ENCODE measurements at places on chromosomes 3 and 15.

GRCh38 chr3:49813497-49814174 is at the start of gene UBA7:
TSS of gene UBA7 (minus strand) at chr3:49813953. CDS start at chr3:49813787, 166 bp downstream.
- DNase-seq = no peak

- no peak for DNase-seq
Measured at GRCh38 chr3:51879937-51880336, 4.5 kb upstream of the IQCF5 start.

GRCh38 chr3:148307443-148307843 is 390.3 kb upstream of the AGTR1 start:
- no peak for DNase-seq

DNA sequence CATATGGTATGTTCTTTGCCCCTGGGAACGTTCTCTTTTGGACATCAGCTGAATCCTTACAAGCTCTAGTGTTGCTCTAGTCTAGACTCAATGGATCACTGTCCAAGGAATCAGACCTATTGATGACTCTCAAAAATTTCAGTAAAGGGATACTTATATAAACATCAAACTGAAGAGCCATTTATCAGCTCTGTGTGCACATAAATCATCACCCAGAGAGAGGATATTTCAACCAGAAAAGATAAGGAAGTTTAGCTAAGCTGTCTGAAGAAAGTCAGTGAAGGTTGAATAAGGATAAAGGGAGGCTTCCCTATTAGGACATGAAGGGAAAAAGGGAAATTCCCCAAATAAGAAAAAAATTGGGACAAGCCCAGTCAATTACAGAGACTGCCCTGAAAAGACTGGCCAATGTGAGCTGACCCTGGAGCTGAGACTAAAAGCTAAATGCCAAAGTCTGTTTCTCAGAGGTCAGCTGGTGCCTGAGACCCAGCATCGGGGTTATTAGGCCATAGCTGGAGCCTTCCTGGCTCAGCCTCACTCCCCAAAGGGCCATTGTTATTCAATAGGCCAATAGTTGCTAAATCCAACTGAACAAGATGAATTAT is 424.1 kb upstream of the THBS1 start:
- DNase-seq = no peak

DNA sequence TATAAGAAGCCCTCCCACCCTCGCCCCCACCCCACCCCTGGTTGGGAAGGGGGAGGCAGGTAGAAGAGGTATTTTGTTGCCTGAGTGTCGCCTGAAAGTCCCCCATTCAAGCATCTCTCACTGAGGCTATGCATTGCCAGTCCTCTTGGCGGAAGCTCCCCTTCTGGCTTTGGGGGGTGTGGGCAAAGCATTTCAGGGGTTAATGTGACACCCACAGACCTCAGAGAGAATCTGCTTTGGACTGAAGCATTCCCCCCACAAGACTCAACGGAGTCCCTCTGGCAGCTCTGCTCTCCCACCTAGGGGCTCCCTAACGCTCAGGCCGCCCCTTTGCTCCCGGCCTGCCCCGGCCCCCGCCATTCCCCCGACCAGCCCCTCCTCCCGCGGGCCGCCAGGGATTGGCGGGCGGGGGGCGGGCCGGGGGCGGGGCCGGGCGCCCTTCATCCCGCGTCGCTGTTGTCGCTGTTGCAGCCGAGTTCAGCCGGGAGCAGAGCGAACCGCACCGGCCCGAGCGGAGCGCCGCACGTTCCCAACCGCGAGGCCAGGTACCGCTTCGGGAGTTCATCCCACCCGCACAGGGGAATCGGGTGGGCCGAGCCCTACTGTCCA is at the start of gene SLC38A3:
Gene SLC38A3, plus strand, starts transcription at position 468 of the 609 bp plus-strand sequence. CDS start 8,929 bp downstream, outside the sequence.
- no peak for DNase-seq

DNA sequence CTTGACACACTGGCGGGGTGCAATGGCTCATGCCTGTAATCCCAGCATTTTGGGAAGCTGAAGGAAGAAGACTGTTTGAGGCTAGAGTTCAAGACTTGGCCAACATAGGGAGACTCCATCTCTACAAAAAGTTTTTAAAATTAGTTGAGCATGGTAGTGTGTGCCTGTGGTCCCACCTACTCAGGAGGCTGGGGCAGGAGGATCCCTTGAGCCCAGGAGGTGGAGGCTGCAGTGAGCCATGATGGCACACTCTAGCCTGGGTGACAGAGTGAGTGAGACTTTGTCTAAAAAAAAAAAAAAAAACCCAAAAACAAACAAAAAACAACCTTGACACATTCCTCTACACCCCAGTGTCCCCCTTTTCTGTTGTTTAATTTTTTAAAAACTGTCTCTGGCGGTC is 4.0 kb upstream of the ITPKA start:
- no peak for DNase-seq

GRCh38 chr15:60971732-60972131 is 257.4 kb downstream of the RORA start:
- DNase-seq = no peak

GRCh38 chr15:48006031-48006511 is 114.7 kb upstream of the SLC24A5 start:
- no peak for DNase-seq

GRCh38 chr3:124221422-124221821 is 229.5 kb upstream of the ROPN1 start:
- no peak for DNase-seq

DNA sequence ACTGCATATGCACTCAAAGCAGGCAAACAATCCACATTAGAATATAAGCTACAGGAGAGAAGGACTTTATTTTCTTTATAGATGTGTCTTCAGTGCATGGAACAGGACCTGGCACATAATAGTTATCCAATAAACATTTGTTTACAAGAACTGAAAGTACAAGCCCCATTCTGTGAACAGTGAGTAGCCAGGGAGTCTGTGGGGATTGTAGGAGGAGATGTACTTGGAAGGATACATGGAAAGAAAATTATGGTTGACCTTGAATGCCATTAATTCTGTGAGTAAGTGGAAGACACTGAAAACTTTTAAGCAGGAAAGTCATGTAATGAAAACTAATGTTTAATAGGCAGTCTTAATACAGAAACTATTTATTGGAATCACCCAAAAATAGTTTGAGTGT is 28.3 kb downstream of the MASP1 start:
- no peak for DNase-seq

Measured in NCI-H2107 (cell line).